ENCODE measurements at places on chromosomes 11 and 22. TPM values are rescaled to one million over a fixed set of nuclear protein-coding genes. Genes with fewer than 3 reads are reported as not detected.

GRCh38 chr11:74070723-74071492 is 62.0 kb upstream of the UCP3 start:
- no peak for DNase-seq

DNA sequence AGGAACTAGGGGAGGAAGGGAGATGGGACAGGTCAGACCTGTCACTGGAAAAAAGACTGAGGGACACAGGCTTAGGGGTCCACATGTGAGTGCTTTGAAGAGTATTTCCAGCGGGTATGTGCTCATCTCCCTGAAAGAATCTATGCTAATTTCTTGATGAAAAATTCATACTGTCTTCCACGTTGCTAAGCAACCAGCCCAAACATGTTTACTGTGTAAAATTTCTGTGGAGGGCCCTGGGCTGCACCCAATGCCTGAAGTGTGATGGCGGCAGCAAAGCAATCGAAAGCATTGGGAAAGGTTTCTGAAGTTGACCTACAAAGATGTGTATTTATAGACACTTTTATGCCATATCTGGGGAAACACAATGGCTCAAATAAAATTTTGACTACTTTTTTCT is 7.4 kb downstream of the SYT13 start:
- no peak for DNase-seq

DNA sequence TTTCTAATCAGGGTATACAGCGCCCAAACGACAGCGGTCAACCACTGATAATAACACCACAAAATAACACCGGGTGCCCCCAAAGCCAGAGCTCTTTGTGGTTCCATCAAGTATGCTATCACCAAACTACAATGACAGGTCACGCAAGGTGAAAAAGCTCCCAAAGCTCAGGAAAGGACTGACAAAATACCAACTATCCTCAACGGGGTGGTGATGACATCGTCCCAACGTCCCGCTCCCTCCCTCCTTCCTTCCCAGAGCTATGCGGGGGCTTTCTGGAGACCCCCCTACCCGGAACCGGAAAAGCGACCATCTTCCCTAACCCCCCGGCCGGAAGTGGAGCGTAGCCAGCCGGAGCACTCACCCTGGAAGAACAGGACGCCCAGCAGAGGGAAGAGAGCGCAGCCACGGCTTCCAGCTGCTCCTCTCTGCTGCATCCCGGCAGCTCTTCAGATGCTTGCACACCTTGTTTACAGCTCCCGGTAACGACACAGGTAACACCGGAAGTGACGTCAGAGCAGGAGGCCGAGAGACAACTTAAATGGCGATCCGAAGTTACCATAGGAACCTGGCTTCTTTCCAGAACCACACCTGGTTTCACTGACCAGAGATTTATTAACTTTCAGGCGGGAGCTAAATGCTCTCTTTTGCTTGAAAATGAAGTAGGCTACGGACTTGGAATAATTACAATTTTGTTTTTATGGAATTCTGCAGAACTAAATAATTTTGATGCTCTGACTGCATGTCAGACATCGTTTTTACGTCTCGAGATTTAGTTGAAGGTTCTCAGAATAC is at the start of gene MPZL3:
Gene MPZL3 (minus strand): TSS at position 508 of the 795 bp plus-strand sequence. CDS start 71 bp downstream, at position 437.
- DNase-seq, result peak; percentile 94

DNA sequence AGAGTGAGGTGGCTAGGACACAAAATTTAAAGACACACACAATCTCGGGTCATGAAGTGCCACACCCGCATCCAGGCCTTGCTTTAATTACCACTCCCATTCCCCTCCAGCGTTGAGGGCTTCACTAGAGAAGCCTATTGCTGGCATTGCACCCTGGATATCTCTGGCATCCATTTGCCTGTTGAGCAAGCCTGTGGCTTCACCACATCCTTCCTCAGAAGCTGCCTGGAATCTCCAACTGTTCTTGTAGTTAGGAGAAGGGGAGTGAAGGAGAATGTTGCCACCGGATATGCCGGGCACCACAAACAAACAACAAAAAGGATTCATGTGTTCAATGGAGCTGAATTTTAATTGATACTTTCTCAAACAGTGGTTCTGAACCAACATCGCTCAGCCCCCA is 34.4 kb upstream of the RCN1 start:
- DNase-seq, result no peak

- DNase-seq, result no peak
These were observed 48.3 kb upstream of the PICALM start for GRCh38 chr11:86117001-86117711.

- no peak for DNase-seq
These were observed 78.9 kb downstream of the PPFIBP2 start for GRCh38 chr11:7592711-7593110.

- no peak for DNase-seq
These were observed 101.9 kb downstream of the GGTLC2 start for GRCh38 chr22:22746061-22746962.

Gene MTMR3
- polyA plus RNA-seq, result 17.8 TPM

Gene MLC1
- 0.09 TPM for polyA plus RNA-seq

DNA sequence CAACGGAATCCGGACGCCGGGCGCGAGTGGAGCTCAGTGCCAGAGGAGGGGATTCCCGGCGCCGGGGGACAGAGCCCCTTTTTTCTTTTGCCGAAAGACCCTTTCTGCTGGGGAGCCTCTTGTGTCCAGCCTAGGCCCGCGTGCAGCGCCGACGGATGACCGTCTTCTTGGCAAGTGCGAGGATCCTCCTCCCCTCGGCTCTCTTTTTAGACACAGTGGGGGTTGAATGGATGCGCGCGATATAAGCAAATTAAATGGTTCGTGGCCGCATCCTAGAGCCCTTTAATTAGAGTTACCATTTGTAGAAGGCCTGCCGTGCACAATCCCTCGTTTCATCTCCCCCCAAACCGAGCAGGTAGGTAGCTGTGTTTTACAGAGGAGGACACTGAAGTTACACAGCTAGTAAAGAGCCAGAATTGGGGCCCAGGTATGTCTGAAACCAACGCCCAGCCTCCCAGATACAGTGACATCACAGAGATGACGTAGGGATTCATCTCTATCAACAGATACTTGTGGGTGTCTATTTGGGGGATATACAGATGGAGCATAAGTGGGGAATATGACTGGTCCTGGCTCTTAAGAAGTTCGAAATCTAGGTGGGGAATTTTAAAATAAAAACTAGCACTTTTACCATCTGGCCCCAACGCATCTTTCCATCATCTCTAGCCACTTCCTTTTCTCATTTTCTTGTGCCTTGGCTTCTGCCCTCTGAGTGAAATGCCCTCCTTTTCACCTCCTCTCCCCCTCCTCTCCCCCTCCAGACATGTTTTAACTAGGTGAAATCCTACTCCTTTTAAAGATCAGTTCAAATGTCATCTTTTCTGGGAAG is 875 bp downstream of the TCP11L1 start:
- no peak for DNase-seq

DNA sequence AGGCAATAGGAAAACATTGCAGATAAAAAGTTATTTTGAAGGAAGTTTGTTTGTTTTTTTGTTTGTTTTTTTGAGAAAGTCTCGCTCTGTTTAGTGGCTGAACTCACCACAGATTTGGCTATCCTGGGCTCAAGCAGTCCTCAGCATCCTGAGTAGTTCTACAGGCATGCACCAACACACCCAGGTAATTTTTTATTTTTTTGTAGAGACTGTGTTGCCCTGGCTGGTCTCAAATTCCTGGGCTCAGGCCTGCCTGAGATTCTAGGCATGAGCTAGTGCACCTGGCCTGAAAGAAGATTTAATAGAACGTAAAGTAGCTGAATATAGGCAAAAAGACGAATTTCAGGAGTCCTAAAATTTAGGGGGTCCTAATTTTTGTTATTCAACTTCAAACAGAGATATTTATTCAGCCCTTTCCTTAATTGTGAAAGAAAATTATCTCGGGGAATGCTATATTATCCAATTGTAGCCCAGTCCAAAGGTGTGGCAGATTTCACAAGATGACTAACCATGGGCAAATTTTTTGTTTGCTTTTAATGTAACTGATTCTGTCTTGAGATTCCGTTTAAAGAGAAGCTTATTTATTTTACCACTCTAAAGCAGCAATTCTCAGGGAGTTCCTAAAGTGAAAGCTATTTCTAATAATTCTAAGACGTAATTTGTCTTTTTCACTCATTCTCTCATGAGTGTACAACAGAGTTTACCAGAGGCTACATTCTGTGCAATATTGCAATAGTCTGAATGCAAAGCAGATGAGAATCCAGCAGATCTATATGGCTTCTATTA is 940 bp downstream of the IL18 start:
- DNase-seq, result no peak

GRCh38 chr11:14636119-14636518 is 7.5 kb upstream of the PDE3B start:
- DNase-seq, result no peak

Gene TUBA8
- polyA plus RNA-seq, result 4.5 TPM
